Ureter (tissue), 1 donor: ENCODE measurements at places on chromosomes 12 and 14.

- DNase-seq = no peak
Measured at GRCh38 chr14:36996133-36996856, 176.1 kb downstream of the SLC25A21 start.

DNA sequence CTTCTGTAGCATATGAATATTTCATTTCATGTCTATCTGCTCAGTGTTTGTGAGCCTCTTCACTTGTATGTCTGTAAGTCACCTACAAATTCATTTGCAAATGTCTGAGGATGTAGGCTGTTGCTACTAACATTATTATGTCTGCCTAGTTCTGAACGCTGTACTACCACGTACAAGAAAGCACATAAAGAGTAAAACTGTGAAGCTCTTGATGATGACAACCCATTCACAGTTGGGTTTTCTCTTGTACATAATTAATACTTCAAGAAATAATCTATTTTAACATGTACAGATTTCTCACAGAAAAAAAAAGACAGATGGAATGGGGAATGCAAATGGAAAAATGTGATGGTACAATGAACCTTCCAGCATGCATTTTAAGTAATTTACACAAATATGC is 64.3 kb upstream of the CPNE8 start:
- no peak for DNase-seq

- DNase-seq = no peak
Measured at GRCh38 chr14:96181186-96182056, 23.2 kb upstream of the BDKRB2 start.

DNA sequence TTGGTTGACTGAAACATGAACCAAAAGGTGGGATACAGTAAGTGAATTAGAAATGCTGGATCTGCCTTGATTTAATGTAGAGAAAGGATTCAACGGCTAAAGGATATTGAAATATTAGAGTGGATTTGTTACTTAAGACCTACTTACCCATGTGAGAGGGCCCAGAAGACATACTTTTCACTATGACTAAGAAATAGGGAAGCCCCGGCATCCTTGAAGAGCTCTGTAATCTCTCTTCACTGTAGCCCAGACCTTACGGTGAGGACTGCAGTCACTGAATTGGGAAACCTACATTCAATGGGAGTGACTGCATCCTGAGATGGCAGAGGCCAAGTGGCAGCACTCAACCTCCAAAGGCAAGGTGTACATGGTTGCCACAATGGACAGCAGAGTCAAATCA is 52.5 kb downstream of the KANSL2 start:
- no peak for DNase-seq

GRCh38 chr12:95838125-95838524 is 20.6 kb upstream of the SNRPF start:
- no peak for DNase-seq

- DNase-seq = no peak
Measured at GRCh38 chr12:88706286-88706685, 126.0 kb upstream of the KITLG start.

GRCh38 chr12:65948320-65949008 is 124.2 kb downstream of the HMGA2 start:
- no peak for DNase-seq

GRCh38 chr14:71472356-71473340 is 459.6 kb upstream of the RGS6 start:
- DNase-seq = no peak

DNA sequence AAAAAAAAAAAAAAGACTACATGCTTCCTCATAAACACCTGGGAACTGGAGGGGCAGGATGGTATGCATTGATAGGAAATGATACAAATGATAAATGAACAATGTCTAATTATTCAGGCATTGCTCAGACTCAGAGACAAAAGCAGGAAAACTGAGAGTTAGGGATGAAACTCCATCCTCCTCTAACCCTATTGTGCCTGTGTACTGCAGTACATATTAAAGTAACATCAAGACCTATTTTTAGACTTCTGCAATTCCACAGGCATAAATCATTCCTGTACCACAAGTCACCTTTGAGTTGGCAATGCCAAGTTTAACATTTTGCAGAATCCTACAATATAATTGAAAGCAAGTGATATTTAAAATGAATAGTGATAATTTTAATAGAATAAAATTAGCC is 156.5 kb upstream of the USP15 start:
- no peak for DNase-seq

GRCh38 chr14:37623426-37623951 is 28.1 kb downstream of the TTC6 start:
- DNase-seq = no peak

GRCh38 chr14:53412819-53413675 is 259.9 kb upstream of the DDHD1 start:
- no peak for DNase-seq

DNA sequence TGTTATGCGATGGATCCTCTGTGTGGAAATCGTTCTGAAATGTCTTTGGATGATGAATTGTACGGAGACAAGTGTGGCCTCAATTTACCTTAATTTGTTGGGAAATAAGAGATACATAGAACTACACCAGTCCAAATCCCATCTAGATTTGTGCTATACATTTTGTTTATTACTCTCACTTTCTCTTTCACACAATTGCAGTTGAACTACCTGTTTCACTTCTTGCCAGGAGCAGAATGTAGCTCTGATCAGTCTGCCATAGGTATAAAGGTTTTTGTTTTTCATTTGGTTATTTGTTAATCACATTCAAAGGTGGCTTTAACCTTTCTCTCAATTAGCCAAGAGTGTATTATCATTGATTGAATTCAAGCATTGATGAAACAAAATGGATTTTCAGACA is 268.2 kb downstream of the SNAPC1 start:
- DNase-seq = no peak

DNA sequence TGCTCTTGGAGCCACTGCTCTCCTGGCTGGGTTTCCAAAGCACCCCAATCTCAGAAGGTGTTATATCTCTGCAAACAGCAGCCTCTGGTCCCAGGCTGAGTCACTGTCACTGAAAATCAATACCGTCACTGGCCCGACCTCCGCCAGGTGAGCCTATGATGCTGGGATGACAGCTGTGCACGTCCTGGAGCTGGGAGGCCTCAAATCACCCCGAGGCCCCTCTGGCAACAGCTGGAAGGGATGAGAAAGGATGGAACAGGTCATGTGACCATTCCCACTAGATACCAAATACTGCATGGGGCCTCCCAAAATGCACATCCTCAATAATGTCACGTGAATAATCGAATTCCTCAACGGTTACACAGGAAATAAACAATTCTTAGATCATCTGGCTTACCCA is 190.8 kb downstream of the TTC7B start:
- DNase-seq = no peak

- no peak for DNase-seq
Measured at GRCh38 chr14:26598672-26599131, 869 bp upstream of the NOVA1 start.

DNA sequence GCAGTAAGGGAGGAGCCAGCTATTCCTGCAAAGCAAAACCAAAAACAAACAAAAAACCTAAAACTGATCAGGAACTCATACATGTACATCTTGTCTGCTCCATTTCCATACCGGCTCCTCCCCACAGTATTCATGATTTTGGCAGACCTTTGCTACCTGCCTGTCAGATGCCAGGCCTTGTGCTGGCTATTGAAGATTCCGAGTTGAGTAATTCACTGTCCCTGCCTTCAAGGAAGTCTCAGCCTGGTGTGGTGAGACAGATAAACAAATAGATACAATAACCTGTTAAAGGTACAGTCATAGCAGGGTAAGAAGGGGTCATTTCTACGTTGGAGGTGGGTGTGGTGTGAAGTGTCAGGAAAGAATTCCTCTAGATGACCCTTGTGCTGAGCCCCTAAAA is 42.7 kb downstream of the SUSD6 start:
- no peak for DNase-seq

GRCh38 chr12:31984806-31985591 is 25.8 kb downstream of the RESF1 start:
- DNase-seq = no peak
